ENCODE measurements at places on chromosomes 6 and 20.

DNA sequence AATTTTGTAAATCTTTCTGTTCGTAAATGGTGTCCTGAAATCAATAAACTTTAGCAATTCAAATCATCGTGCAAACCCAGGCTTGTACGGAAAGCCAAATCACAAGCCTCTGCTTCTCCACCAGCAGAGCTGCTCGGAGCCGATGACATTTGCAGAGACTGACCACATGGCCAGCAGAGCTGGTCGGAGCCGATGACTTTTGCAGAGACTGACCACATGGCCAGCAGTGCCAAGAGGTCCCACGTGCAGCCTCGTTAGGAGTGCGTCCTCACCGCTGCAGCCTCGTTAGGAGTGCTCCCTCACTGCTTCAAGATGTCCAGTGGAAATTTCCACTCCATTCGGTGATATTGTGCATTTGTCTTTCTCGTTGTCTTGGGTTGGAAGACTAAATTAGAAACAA lies 28.5 kb downstream of the SMOC2 start:
- DNase-seq: no peak

DNA sequence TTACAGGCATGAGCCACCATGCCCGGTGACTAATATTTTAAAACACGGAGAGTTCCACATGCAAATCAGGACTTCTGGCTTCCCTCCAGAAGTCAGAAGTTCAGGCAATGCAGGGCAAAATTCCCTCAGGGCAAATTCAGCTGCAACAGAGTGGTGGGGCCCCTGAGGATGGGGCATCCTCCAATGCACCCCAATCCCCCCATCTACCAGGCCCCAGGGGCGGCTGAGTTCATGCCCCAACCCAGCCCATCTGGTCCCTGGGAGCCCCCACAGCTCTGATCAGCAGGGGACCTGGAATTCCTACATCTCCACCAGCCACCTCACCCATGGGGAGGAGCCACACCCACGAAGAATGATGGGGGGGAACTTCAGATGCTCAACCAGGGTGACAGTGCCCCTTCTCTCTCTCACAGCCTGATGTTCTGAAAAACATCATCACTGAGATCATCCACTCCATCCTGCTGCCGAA lies 22.6 kb downstream of the BPIFB1 start:
- DNase-seq: no peak

DNA sequence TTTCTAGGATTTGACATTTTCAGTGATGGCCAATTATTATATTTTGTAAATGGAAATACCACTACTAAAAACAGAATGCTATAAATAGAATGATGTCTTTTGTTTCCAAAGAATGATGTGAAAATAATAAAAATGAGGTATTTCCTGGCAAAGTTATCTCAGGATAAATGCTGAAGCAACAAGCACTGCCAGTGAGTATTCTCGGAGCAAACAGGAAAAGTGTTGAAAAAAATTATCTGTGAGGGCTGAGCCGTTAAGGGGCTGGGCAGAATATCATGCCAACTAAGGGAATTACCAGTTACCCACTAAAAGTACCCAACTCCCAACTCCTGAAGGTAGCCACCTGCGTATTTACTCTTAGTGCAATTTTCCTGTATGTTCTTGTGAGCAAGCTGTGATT lies 23.6 kb upstream of the SCAF8 start:
- no peak for DNase-seq

DNA sequence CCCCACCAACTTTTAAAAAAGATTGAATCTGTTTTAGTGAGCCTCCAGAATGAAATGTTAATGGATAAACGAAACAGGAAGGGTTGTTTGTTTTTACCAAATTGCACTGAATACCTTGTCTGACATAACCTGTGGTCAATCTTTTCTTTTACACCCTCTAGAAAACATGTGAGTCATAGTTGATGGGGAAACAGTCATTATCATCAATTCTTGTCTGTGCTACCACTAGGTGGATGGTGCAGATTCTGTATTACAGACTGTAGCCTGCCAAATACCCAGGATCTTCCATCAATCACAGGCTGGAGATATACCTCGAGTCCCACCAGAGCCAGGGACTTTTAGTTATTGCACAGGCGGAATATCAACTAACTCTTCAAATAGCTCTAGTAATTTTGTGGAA lies 29.5 kb upstream of the PKIB start:
- no peak for DNase-seq

DNA sequence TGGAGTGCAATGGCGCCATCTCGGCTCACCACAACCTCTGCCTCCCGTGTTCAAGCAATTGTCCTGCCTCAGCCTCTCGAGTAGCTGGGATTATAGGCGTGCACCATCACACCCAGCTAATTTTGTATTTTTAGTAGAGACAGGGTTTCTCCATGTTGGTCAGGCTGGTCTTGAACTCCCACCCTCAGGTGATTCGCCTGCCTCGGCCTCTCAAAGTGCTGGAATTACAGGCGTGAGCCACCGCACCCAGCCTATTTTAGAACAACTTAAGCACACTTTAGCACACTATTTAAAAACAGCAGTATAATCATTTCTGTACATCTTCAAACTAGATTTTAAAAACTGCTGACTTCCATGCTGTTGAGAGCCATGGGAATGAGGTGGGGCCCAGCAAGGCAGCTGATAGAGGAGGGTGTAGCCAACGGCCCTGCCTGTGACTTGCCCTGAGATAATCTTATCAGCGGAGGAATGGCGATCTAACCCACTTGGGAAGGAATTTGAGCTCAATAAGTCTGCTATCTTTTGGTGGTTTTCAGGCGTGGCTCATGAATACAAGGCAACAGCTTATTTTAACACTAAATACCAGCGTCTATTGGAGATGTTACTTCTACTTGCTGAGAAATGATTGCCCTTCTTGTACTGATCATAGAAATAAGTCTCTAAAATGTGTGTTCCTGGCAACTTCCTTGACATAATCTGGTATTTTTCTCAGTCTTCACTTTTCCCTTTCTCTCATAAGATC lies 12.1 kb downstream of the ZDHHC14 start:
- no peak for DNase-seq

DNA sequence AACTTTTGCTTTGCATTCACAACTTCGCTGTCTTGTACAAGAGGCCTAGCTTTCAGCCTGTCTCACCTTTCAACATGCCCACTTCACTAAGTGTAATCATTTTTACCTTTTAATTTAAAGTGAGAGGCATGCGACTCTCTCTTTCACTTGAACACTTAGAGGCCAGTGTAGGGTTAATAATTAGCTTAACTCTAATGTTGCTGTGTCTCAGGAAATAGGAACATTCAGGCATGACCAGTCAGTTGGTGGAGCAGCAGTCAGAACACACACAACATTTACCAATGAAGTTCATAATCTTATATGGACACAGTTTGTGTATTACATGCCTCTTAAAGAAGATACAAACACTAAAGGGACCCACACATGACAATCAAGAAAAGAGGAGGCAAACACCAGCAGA lies 47.6 kb downstream of the HTR1B start:
- no peak for DNase-seq

DNA sequence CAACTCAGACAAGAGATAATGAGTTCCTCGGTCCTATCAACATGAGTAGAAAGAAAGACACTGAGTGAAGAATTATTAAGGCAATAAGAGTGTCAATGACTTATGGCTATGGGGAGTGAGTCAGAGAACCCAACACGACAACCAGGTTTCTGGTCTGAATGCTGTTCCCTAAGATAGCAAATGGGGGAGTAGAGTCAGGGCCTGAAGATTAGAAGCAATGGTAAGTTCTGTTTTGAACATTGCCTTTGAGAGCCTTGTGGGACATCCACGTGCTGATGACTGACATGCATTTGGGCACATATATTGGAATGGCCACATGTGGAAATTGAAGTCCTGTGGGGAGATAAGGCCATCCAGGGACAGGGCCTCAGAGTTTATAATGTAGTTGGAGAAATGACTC lies 254.4 kb upstream of the TCF21 start:
- no peak for DNase-seq

DNA sequence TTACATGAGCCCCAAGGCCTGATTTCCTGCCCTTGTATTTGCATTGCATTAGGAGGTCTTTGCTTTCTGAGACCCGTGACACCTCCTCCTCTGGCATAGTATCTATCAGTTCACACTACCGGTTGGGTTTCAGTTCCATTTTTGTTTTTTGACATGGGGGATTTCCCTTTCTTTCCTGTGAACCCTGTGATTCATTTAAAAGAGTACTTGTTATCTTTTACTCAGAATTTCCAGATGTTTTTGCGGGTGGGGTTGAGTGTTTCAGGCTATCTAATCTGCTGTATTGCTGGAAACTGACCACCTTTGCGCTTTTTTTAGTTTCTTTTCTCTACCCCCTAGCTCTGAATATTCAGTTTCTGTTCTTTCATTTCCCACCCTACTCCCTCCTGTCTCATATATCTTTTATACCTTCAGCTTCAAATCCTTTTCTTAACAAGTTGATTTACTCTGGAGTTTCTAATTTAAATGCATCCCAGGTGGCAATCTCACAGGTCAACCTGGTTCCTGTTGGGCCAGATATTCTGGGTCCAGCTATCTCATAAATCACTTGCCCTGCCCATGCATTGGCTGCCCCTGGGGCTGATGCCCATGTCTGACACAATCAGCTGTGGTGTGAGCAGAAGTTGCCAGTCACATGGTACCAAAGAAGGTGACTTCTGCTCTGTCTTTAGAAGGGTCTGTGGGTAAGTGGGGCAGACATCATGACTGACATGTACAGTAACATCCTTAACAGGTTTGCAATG lies 14.3 kb upstream of the NCOA3 start:
- peak; percentile 81 for DNase-seq

DNA sequence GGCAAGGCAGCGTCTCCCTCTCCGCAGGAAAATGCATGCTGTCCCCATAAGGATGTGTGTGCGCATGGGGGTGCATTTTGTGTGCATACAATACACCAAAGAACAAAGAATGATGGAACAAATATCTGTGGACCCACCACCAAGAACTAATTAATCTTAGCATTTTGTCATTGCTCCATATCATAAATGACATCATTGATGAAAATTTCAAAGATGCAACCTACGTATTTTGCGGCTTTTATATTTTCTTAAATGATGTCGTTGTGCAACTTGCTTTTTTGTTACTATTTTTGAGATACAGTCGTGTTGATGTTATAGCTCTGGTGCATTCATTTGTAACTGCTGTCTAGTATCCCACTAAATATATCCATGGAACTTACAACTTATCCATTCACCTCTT lies 89.7 kb downstream of the SERAC1 start:
- no peak for DNase-seq

- DNase-seq: no peak
Measured at GRCh38 chr20:45235995-45236394, 14.8 kb downstream of the SEMG2 start.

GRCh38 chr6:105740946-105741645 lies 338.2 kb upstream of the PREP start:
- no peak for DNase-seq

DNA sequence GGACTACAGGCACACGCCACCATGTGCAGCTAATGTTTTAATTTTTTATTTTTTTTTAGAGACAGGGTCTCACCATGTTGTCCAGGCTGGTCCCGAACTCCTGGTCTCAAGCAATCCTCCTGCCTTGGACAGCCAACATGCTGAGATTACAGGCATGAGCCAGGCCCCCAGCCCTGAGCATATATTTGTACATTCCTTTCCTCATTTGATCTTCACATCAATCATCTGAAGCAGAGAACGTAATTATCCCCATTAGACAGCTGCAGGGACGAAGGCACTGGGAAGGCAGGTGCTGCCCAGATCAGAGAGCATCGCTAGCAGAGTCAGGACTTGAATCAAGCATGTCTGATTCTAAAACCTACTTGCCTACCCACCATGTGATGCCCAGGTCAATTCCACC lies 41.0 kb upstream of the SIRPA start:
- DNase-seq: no peak

GRCh38 chr6:20877008-20877937 lies 343.0 kb downstream of the CDKAL1 start:
- DNase-seq: peak; percentile 33

DNA sequence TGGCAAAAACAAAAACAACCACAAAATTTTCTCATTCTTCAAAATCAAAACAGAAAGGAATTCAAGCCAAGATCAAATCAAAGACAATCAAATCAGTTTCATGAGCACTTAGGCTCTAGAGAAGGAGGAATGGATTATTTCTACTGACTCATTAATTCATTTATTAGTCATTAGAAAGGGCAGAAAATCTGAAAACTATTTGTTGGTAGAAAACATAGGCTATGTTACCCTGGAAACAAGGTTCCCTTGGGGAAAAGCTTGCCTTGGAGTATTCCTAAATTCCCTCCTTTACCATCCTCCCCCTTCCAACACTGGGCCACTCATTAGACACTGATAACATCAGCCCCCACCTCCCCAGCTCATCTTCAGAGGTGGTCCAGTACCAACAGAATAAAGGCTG lies 17.5 kb downstream of the KIF16B start:
- DNase-seq: no peak

DNA sequence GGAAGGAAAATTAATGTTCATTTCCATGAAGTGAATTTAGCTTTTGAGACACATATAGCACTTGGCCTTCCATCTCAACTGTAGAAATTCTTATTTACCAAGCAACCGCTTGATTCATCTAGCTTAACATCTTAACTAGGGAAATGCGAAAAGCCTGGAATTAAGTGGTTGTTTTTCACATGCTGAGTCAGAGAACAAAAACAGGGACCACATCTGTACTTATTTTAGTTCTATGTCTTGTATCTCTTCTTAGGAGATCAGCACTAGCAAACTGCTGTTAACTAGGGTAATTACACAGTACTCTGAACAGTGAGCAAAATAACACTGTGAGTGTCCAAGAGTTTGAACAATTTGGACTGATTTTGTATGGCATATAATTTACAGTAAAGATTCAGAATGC lies 590.9 kb upstream of the NRSN1 start:
- no peak for DNase-seq

- DNase-seq: no peak
Measured at GRCh38 chr6:123518441-123519188, 118.1 kb downstream of the TRDN start.

DNA sequence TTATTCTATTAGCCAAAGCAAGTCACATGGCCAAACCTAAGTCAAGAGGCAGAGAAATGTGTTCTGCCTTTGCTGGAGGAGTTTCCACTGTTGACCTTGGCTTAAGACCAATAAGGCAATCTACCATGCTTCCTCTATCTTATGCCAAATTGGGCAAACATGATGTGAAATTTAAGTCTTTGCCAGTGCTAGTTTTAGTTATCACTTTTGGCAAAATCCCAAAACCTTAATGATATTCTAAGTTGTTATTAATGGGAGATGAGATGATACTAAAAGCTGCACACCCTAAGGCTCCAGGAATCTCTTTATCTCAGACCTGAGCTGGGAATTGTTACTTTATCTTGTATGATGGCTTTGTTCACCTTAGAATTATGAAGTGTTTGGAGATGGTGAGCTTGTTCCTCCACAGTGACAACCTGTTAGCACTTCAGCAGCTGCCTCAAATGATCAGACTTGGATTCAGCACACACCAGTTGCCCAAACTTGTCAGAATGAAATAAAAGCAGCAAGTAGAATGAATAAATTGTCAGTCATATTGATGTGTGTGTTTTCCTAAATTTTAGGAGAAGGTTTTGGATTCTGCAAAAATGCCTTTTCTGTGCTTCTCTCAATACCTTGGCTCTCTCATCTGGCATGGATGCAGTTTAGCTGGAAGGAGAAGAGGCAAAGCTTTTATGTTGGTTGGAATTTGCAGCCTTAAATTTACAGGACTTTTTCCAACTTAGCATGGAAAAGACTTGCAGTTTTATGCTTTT lies 49.3 kb downstream of the RIN2 start:
- no peak for DNase-seq

- no peak for DNase-seq
Measured at GRCh38 chr6:35759426-35759825, 17.0 kb upstream of the CLPSL2 start.

- no peak for DNase-seq
Measured at GRCh38 chr6:130776287-130776925, 50.8 kb upstream of the SMLR1 start.

Data from activated T-cell treated with anti-CD3 and anti-CD28 coated beads, Interleukin-2, amount 50 U/mL, for 24 hours (primary cell).